ENCODE measurements at places on chromosomes 16 and 17.

- no peak for DNase-seq
Measured at GRCh38 chr17:39063681-39064069, 87.8 kb downstream of the PLXDC1 start.

- DNase-seq, result peak; percentile 58
Measured at GRCh38 chr17:48307814-48308411, 122.1 kb downstream of the SKAP1 start.

GRCh38 chr16:55439101-55439690 is 39.8 kb upstream of the MMP2 start:
- no peak for DNase-seq

GRCh38 chr16:22313876-22314470 is 16.8 kb downstream of the POLR3E start:
- DNase-seq, result no peak

GRCh38 chr17:29143894-29144293 is 36.3 kb downstream of the MYO18A start:
- DNase-seq, result no peak

- DNase-seq, result peak; percentile 4
Measured at GRCh38 chr17:57902800-57903759, 52.1 kb downstream of the CUEDC1 start.

GRCh38 chr16:89407925-89408300 is 82.4 kb downstream of the ANKRD11 start:
- no peak for DNase-seq

GRCh38 chr16:58511933-58512815 is 3.1 kb upstream of the SETD6 start:
- peak; percentile 83 for DNase-seq

- peak; percentile 46 for DNase-seq
Measured at GRCh38 chr17:63998721-63999679, 849 bp downstream of the PRR29 start.

- DNase-seq, result peak; percentile 48
Measured at GRCh38 chr17:77869665-77870132, 88.8 kb upstream of the TNRC6C start.

GRCh38 chr16:15553313-15554088 is 89.5 kb downstream of the MARF1 start:
- no peak for DNase-seq

DNA sequence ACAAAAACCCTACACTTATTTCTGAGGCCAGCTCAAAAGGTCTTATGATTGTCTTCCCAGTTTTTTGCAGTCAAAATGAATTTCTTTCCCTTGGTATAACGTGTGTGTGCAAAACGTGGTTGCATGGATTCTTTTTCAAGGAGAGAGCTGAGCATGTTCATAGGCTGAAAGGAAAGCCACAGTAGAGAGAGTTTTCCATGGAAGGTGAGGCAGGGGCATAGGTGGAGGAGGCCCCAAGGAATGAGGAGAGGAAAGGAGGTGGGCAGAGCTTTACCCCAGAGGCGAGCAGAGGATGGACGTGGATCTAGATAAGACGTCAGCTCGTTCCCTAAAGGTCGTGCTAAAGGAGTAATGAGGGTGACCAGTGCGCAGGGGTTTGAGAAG is 22.8 kb downstream of the TRPV2 start:
- no peak for DNase-seq

GRCh38 chr16:80611930-80612327 is 71.1 kb downstream of the DYNLRB2 start:
- no peak for DNase-seq

GRCh38 chr17:7136266-7136877 is 21.8 kb upstream of the ASGR2 start:
- DNase-seq, result peak; percentile 79

DNA sequence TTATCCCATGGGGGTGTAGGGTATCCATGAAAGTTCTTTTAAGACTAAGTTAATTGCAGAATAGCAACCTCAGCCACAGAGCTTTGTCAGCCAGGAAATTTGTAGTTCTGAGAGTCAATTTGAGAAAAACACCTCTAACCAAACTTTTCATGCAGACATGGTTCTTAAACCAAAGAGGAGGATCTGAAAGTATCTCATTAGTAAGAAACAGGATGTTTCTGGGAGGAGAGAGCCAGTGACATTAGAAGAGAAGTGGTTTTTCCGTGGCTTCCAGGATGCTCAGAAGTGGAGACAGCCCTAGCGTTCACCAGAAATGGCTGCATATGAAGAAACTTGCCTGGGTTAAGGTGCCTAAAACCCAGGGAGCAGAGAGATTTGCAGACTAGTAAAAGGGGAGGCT is 7.9 kb downstream of the GNAO1 start:
- DNase-seq, result peak; percentile 34

DNA sequence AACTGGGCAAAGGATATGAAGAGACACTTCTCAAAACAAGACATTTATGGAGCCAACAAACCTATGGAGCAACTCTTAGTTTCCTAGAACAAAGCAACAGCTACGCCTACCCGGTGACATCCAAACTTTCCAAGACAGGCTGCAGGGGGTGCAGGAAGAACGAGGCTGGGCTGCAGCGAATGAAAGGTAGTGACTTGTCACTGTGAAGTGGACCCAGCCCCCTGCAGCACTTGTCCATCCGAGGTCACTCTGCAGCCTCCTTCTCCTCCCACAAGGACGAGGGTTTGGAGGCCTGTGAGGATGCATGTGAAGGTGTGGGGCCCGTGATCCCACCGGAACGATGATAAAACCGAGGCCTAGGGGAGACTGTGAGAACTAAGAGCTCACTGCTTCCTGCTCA is 192.6 kb upstream of the RPL38 start:
- no peak for DNase-seq

DNA sequence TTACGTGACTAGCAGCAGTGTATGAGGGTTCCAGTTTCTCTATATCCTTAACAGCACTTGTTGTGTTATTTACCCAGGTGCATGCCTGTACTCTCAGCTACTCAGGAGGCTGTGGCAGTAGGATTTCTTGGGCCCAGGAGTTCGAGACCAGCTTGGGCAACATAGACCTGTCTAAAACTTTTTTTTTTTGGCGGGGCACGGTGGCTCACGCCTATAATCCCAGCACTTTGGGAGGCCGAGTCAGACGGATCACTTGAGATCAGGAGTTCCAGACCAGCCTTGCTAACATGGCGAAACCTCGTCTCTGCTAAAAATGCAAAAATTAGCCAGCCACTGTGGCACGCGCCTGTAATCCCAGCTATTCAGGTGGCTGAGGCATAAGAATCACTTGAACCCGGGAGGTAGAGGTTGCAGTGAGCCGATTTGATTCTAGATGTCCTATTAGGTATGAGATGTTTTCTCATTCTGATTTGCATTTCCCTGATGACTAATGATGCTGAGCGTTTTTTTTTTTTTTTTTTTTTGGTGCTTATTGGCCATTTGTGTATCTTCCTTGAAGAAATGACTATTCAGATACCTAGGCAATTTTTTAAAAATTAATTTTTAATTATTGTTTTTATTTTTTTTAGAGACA is 13.4 kb downstream of the CASC3 start:
- DNase-seq, result no peak

DNA sequence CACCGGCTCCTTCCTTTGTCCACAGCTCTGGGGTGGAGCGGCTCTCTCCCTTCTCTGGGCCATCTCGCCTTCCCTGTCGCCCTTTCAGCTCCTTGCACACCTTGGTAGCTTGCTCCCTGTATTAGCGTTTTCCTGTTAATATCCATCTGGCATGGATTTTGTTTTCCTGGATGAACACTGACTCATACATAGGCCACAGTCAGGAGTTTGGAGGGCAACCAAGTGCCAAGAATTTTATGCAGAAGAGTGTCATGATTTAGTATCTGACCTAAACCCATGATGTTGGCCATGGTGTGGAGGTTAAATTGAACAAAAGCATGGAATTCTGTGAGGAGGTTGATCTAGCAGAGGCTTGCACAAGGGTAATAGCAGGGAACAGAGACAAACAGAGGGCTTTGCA is 180.9 kb downstream of the AIPL1 start:
- DNase-seq, result no peak

DNA sequence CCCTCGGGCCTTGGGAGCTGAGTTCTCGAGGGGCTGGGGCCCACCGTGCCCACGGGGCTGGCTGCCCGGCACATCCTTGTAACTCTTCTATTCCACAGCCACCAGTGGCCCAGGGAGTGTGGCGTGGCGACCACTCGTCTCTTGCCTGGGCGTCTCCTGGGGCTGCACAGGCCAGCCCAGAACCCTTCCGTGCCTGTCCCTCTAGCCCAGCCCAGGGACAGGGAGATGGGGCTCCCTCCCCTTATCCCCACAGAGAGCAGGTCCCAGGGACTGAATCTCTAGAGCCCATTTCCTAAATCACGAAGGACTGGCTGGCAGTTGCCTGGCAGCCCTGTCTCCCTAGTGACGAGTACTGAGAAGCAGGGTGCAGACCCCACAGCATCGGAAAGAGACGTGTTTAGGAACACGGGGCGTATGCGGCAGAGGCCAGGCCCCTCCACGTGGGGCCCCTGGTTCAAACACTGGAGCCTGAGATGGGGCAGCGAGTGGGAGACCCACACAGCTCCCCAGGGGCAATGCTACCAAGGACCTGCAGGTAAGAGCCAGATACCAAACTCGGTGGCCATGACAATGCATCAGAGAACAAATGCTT is 51.0 kb downstream of the TIMM22 start:
- no peak for DNase-seq

- peak; percentile 75 for DNase-seq
Measured at GRCh38 chr17:41689497-41690299, 1.0 kb downstream of the EIF1 start.

DNA sequence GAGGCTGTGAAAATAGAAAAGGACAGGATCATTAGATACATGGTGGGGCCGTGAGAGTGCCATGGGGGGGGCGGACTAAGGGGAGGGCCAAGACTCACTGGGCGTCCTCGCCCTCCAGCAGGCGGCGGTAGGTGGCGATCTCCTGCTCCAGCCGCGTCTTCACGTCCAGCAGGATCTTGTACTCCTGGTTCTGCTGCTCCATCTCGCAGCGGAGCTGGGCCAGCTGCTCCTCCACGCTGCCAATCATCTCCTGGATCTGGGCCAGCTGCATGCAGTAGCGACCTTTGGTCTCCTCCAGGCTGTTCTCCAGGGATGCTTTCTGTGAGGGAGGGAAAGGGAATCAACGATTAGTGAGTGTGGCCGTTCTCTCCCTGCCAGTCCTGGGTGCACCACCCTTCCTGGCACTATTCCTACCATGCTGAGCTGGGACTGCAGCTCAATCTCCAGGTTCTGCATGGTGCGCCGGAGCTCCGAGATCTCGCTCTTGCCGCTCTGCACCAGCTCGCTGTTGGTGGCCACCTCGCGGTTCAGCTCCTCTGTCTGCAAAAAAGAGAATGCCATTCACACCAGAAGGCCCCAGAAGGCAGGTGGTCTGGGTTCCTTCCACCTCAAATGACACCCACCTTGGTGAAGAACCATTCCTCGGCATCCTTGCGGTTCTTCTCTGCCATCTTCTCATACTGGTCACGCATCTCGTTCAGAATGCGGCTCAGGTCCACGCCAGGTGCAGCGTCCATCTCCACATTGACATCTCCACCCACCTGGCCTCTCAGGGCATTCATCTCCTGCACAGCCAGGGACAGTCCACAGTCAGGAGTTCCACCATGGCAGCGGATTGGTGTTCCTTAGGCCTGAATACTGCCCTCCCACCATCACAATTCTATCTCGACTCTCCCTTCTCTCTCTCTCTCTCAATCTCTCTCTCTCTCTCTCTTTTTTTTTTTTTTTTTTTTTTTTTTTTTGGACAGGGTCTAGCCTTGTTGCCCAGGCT is 3.3 kb downstream of the KRT14 start:
- DNase-seq, result no peak

DNA sequence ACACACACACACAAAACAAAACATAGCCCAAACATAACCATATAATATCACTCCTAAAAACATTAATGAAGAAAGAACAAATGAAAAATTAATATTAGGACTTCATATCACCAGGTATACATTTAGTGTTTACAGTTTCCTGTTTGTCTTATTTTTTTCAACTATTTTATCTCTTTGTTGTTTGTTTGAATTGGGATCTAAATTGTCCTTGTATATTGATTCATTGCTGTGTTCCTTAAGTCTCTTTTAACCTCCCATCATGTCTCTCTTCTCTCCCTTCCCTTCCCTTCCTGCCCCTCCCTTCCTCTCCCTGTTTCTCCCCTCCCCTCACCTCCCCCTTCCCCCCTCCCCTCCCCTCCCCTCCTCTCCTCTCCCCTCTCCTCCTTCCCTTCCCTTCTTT is 23.8 kb upstream of the CBLN1 start:
- no peak for DNase-seq

- DNase-seq, result no peak
Measured at GRCh38 chr17:38435795-38436194, 7.5 kb downstream of the ARHGAP23 start.

- DNase-seq, result no peak
Measured at GRCh38 chr17:80519091-80519781, 25.4 kb upstream of the RPTOR start.

- no peak for DNase-seq
Measured at GRCh38 chr17:5683241-5683640, 98.9 kb upstream of the NLRP1 start.

GRCh38 chr16:86217001-86217890 is 293.1 kb upstream of the FOXF1 start:
- no peak for DNase-seq

GRCh38 chr17:45034599-45034998 is 16.8 kb downstream of the DCAKD start:
- no peak for DNase-seq

DNA sequence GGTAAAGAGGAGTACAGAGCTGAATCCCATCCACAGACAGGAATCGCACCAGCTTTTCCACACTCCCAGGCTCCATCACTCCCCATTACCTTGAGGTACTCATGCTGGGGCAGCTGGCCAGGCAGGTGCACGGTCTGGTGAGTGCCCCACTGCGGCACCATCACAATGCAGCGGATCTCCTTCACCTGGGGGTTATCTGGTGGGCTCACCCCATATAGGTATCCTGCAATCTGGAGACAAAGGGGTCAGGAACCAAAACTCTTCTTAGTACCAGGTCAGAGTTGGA is 1.8 kb upstream of the RILP start:
- DNase-seq, result no peak

GRCh38 chr16:21656795-21657768 is 4.7 kb upstream of the IGSF6 start:
- DNase-seq, result peak; percentile 75

Data from CD4-positive, alpha-beta T cell treated with Interleukin-21 for 1 hour (primary cell).